Thymus (tissue), 14 donors: ENCODE measurements at places on chromosomes 13 and 19. TPM values are rescaled to one million over a fixed set of nuclear protein-coding genes. Genes with fewer than 3 reads are reported as not detected.

Gene GIPR
- polyA plus RNA-seq, result 1.6 TPM

Gene ZNF729
- not detected for polyA plus RNA-seq

Gene ERICH6B
- not detected for polyA plus RNA-seq

Gene ZNF211
- polyA plus RNA-seq, result 24.6 TPM

Gene SLC10A2
- 0.07 TPM for polyA plus RNA-seq

Gene MPHOSPH8
- polyA plus RNA-seq, result 37.6 TPM

Gene TYROBP
- 162 TPM for polyA plus RNA-seq

- peak; percentile 63 for DNase-seq
- H3K36me3 ChIP-seq, result no peaks in the 10 kb centered on the region
Observed at GRCh38 chr19:28556371-28556770, 656.6 kb downstream of the UQCRFS1 start.

DNA sequence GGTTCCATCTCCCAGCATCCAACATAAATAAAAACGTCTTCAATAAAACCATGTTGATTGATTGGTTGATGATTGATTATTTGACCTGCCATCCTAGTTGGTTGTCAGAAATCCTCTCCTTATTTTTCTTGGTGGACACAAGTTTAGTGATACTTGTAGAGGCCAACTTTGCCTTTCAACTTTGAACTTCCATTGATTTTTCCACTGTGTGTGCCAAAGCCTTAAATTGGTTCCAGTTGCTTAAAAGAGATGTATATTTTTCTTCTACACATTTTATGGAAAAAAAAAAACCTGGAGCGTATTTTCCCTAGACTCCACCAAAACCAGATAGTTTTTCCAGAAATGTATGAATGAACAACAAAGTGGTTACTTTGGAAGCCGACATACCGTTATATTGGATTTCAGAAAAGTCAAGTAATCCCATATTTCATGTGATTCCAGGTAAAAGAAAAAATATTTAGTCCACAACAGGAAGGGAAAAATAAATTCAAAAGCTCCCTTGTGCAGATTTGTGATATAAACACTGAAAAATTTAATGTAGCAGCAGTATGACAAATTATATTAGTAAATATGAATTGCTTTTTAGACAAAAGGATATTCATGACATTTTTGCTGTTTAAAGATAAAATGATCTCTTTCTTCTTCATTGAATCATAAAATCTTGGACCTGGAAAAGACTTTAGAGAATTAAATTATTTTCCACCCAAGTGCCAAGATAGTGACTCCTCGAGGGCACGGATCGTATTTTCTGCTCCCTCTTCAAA, 85.2 kb downstream of the MBNL2 start:
- no peak overlapping the region for H3K4me3 ChIP-seq
- H3K36me3 ChIP-seq, result no peaks in the 10 kb centered on the region
- no peaks in the 10 kb centered on the region for H3K27me3 ChIP-seq
- no peaks in the 10 kb centered on the region for H3K4me1 ChIP-seq
- H3K27ac ChIP-seq, result no peak overlapping the region

DNA sequence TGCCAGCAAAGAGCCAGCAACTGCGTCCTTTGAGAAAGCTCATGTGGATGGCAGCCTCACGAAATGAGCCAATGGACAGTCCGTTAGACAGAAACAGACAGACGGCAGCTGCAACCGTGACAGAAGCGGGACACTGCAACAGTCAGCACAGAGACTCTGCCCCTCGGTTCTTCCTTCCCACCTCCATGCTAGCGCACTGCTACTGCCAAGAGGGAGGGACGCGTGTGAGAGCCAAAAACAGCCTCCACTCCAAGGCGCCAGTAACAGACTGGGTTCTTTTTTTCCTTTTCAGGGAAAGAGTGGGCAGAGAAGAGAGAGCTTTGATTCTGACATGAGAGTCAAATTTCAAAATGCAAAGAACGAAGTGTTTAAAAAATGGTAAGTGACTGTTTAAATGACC, 77.5 kb downstream of the SERP2 start:
- H3K27ac ChIP-seq, result no peak overlapping the region
- H3K36me3 ChIP-seq, result no peaks in the 10 kb centered on the region
- no peaks in the 10 kb centered on the region for H3K4me1 ChIP-seq
- no peaks in the 10 kb centered on the region for H3K27me3 ChIP-seq
- DNase-seq, result no peak

DNA sequence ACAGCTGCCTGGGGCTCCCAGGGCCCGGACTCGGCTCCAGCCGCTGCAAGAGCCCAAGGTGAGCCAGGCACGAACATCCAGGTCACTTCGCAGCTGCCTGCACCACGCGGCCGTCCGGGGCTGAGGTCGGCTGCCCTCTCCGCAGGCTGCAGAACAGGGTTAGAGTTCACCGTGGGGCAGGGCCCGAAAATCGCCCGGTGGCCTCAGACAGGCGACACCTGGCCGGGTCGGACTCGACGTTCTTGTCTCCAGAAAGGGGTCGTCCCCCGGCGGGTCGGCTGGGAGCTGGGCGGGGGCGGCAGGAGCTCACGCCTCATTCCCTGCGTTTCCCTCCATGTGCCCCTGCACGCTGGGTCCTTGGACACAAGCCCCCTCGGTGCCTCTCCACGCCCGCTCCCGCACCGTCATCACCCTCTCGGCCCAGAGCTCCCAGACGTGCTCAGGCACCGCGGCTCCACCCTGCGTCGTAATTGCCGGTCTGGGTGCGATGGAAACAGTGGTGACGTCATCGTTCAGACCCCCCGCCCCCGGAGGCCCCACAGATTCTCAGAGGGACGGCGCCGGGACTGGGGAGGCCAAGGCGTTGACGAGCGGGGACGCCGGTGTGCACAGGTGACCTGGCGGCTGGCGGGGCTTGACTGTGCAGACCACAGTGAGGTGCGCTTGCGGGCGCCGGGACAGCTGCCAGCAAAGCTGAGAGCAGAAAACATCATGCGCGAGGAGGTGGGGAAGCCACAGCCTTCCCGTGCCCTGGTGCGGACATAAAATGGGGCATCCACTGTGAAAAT, 4.0 kb upstream of the GRIN3B start:
- H3K4me1 ChIP-seq, result peaks cover 8% of the 10 kb centered on the region
- H3K4me3 ChIP-seq, result peak overlapping the region; percentile 22
- peak; percentile 37 for DNase-seq

DNA sequence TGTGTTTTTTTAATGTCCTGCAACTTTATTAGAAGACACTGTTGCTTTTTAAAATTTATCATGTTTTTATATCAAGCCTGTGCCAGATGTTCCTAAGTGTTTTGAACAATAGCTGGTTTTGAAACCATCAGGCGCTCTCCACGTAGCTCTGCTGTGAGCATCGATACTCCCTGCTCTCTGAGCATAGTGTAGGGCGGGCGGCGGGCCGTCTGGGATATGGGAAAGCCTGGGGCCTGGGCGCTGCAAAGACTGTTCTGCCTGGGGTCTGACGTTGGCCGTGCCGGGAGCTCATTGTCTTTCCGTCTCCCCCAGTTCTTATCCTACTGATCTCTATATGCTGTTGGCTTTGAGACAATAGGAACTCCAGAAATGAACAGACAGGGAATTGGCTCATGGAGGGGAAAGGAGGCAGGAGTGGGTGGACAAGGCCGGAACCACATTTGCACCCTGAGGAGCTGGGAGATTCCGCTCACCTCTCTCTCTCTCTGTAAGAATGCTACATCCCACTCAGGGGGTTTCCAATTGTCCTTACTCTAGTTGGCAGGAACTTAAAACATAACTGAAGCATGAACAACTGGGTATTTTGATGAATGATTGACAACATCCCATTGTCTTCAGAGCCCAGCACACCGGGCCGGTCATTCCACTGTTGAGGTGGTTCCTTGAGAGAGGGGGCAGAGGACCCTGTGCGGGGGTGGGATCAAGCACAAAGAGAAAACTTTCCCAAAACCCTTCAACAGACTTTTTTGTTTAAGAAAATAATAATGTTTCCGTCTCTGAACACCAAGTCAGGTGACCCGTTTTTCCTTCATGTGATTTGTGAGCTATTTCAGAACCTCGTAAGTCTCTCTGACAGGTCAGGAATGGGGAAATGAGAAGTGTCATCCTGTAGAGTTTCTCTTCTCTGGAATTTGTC, 64.7 kb downstream of the COL4A2 start:
- H3K4me3 ChIP-seq, result no peak overlapping the region
- peak overlapping the region; percentile 45 for H3K27ac ChIP-seq
- no peaks in the 10 kb centered on the region for H3K27me3 ChIP-seq
- no peaks in the 10 kb centered on the region for H3K4me1 ChIP-seq
- no peaks in the 10 kb centered on the region for H3K36me3 ChIP-seq

GRCh38 chr13:109567315-109567714, 219.1 kb downstream of the IRS2 start:
- H3K4me3 ChIP-seq, result no peak overlapping the region
- H3K27me3 ChIP-seq, result no peaks in the 10 kb centered on the region
- H3K27ac ChIP-seq, result no peak overlapping the region
- no peak for DNase-seq

DNA sequence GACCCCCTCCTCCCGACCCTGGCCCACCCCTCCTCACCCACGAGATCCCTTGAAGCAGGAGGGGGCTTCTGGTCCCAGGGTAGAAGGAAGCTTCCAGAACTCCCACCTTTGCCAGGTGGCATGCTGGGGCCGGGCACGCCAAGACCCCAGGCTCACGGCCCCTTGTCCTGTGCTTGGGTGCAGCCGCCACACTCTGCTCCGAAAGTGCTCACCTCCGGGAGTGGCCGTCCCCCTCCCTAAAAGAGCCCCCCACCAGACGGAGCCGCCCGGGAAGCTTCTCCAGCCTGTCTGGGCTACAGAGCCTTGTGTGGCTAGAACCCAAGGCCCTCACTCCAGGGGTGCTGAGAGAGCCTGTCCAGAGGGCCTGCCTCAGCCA, 1.8 kb upstream of the EFNA2 start:
- no peak overlapping the region for H3K27ac ChIP-seq
- no peaks in the 10 kb centered on the region for H3K4me1 ChIP-seq
- peaks cover 8% of the 10 kb centered on the region for H3K36me3 ChIP-seq
- H3K4me3 ChIP-seq, result no peak overlapping the region
- peaks cover 56% of the 10 kb centered on the region for H3K27me3 ChIP-seq

GRCh38 chr13:30362869-30363268, 55.5 kb upstream of the KATNAL1 start:
- no peak overlapping the region for H3K4me3 ChIP-seq
- no peak overlapping the region for H3K27ac ChIP-seq
- peaks cover 3% of the 10 kb centered on the region for H3K4me1 ChIP-seq
- no peaks in the 10 kb centered on the region for H3K27me3 ChIP-seq
- H3K36me3 ChIP-seq, result peaks cover 63% of the 10 kb centered on the region

GRCh38 chr13:66576381-66576780, 653.8 kb downstream of the PCDH9 start:
- no peak overlapping the region for H3K4me3 ChIP-seq
- H3K4me1 ChIP-seq, result no peaks in the 10 kb centered on the region
- DNase-seq, result no peak
